ENCODE measurements at places on chromosomes 1 and 21. TPM values are rescaled to one million over a fixed set of nuclear protein-coding genes. Genes with fewer than 3 reads are reported as not detected.

The PTCH2 gene
- total RNA-seq = under 0.01 TPM

The COL16A1 gene
- total RNA-seq = 0.51 TPM

The GJA4 gene
- 70.5 TPM for total RNA-seq

The CFHR2 gene
- not detected for total RNA-seq

The LHX4 gene
- not detected for total RNA-seq

The TCP10L gene
- 0.26 TPM for total RNA-seq

The LCA5L gene
- 0.38 TPM for total RNA-seq

The FCRL5 gene
- not detected for total RNA-seq

The MYBPHL gene
- total RNA-seq = not detected

The LIPI gene
- not detected for total RNA-seq

The FOXD2 gene
- total RNA-seq = 0.13 TPM

The CMPK1 gene
- total RNA-seq = 75.7 TPM

- no peak for DNase-seq
Observed at GRCh38 chr1:114114185-114115094, 39.2 kb downstream of the SYT6 start.

- no peak for DNase-seq
Observed at GRCh38 chr1:93414749-93415148, 33.2 kb upstream of the FNBP1L start.

- no peak for DNase-seq
Observed at GRCh38 chr1:148263906-148264255, 111.8 kb upstream of the NBPF11 start.

GRCh38 chr1:186063091-186063657, 311.9 kb downstream of the TPR start:
- no peak for DNase-seq

DNA sequence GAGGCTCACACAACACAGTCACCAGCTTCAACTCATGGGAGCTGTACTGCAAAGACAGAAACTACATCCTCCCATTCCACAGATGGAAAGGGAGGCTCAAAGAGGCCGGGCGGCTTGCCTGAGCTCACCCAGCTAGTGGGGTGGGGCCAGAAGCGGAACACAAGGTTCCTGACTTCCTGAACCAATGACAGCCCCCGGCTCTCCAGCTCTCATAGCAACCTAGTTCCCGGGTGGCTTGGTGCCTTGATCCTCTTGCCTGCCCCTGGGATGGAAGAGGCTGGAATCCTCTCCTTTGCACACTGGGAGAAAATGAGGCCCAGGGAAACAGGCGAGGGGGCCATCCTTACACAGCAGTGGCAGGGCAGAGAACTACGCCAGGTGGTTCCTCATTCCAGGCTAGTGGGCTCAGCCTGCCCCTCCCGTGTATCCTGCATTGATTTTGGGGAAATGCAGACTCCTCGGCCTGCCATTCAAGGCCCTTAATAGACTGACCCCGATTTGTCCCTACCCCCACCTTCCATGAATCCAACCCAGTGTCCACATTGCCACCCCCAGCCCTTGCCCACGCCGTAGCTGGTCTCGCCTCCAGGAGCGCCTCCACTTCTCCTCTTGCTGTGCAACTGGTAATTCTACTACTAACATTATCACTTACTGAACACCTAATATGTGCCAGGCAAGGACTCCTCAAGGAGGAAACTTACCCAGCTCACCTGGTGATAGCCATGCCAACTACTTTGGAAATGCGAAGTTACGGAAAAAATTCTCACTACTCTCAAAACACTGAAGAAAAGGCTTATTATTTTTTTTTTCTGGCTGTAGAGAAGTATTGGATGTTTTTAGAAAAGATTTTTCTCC, 5.0 kb downstream of the RAP1GAP start:
- DNase-seq = no peak

- DNase-seq = no peak
Observed at GRCh38 chr1:25650289-25650576, 33.6 kb downstream of the MAN1C1 start.

DNA sequence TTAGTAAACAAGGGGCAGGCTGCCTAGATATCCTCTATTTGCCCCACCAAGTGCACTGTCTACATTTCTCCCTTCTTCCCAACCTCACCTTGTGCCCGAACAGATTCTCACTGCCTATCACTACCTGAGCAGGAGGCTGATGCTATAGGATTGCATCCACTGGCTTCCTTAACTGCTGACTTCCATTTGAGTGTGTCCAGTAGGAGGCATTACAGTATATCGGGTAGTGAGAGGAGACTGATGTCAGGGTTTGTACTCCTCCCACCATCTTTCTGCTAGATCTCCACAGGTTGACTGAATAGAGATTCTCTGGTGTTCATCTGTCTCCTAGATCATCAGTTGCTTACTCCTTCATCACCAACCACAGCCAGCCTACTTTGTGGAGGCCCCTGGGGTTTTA, 796.3 kb downstream of the LRRIQ3 start:
- DNase-seq = no peak

- peak; percentile 78 for DNase-seq
Observed at GRCh38 chr1:76425201-76426145, 350.9 kb downstream of the ST6GALNAC3 start.

DNA sequence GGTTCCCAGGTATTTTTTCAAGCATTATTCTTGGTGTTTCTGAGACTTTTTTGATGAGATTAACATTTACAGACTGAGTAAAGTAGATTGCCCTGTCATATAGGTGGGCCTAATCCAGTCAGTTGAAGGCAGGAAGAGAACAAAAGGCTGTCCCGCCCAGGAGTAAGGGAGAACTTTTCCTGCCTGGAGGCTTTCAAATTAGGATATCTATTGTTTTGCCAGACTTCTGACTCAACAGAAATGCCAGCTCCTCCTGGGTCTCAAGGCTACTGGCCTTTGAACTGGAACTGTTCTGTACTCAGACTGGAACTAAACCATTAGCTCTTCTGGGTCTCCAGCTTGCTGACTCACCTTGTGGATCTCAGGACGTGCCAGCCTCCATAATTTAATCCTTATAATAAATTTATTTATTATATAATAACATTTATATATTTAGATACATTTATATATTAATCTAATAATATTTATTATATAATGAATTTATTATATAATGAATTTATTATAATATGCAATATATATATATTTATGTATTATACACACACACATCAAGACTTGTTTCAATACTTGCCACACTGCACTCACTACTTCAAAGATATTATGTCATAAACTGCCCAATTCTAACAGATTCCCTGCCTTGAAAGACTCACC, 510.8 kb upstream of the B3GALT2 start:
- DNase-seq = peak; percentile 1

DNA sequence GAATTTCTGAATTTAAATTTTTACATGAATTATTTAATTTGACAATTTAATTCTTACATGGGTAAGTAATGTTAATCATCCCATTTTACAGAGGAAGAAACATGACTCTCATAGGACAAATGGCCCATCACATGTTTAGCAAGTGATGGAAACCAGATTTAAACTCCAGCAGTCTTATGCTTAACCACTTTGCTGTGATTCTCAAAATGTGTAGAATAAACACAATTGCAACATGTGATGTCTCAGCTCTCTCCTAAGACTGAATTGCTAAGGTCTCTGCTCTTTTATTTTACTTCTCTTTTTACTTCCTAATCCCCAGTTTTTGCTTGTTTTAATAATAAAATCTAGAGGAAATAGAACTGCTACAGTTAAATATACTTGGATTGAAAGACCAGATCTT, 42.8 kb downstream of the HS2ST1 start:
- DNase-seq = no peak

DNA sequence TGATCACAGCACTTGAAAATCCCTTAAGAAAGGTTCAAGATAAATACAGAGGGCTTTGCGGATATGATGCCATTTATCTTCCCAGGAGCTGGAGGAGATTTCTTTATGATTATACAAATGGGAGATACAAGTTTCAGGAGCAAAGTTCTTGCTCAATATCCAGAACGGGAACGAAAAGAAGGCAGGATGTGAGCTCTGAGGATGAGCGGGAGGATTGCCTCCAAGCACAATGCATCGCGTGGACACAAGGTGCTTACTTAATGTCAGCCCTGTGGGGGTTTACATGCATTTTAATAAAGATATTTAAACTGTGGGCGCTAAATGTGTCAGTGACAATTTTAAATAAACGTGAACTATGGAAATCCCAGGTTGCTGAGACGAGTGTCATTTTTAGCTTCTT, 59.0 kb downstream of the SYT6 start:
- DNase-seq = no peak

- no peak for DNase-seq
Observed at GRCh38 chr21:37699024-37699775, 217.1 kb downstream of the KCNJ6 start.

DNA sequence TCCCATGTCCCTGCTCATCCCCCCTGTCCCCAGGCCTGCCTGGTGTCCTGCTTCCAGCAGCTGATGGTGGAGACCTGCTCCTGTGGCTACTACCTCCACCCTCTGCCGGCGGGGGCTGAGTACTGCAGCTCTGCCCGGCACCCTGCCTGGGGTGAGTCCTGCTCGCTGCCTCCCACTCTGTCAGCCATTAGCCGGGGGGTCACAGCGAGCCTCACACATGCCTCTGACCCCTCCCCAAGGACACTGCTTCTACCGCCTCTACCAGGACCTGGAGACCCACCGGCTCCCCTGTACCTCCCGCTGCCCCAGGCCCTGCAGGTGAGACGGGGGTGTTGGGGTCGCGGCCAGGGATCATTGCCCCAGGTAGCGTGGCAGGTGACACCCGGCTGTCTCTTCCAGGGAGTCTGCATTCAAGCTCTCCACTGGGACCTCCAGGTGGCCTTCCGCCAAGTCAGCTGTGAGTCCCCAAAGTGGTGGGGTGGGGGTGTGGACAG, 10.0 kb downstream of the SCNN1D start:
- peak; percentile 60 for DNase-seq

GRCh38 chr1:214718724-214719123, 115.7 kb downstream of the CENPF start:
- no peak for DNase-seq

DNA sequence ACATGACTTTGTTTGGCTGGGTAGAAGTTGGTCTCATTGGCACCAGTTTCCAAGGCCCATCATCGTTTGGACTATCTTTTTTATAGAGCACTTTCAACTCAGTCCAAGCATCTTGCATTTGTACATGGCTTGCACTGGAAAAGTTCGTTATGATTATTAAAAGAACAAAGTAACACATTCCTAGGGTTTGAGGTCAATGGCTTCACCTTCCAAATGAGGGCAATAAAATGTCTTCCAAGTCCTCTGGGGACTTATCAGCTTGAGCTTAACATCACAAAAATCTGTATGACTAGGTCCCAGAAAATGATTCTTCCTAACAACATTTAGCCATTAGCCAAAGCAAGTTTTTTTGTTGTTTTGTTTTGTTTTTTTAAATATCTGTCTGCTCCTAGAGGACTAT, 610.8 kb downstream of the LMO4 start:
- DNase-seq = no peak

DNA sequence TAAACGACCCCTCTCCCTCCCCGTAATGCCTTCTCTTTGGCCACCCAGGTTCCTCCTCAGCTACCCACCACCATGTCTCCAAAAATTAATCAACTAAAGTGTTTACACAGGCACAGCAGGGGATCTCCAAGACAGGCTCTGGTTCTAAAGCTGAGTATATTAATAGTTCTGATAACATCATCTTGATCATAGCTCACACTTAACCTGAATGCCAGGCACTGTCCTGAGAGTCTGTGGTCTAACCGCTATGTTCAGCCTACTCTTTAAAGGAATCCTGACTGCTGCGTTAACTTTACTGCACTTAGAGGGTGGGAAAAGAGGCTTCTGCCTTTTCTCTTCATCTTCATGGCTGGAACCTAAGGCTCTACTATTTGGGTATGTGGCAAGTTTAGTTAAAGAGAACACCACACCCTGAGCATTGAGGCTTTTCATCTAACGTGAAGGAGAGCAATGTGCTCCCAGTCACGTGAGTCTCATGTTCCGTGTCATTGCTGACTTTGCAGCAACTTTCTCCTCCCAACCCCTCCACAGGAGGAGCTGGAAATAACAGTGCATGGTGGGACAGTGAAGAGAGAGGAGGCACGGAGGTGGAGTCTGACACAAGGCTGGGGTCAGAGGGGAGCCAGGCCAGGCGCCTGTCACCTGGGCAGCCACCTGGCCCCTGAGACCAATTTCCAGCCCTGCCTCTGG, 86.4 kb downstream of the FAM78B start:
- no peak for DNase-seq

DNA sequence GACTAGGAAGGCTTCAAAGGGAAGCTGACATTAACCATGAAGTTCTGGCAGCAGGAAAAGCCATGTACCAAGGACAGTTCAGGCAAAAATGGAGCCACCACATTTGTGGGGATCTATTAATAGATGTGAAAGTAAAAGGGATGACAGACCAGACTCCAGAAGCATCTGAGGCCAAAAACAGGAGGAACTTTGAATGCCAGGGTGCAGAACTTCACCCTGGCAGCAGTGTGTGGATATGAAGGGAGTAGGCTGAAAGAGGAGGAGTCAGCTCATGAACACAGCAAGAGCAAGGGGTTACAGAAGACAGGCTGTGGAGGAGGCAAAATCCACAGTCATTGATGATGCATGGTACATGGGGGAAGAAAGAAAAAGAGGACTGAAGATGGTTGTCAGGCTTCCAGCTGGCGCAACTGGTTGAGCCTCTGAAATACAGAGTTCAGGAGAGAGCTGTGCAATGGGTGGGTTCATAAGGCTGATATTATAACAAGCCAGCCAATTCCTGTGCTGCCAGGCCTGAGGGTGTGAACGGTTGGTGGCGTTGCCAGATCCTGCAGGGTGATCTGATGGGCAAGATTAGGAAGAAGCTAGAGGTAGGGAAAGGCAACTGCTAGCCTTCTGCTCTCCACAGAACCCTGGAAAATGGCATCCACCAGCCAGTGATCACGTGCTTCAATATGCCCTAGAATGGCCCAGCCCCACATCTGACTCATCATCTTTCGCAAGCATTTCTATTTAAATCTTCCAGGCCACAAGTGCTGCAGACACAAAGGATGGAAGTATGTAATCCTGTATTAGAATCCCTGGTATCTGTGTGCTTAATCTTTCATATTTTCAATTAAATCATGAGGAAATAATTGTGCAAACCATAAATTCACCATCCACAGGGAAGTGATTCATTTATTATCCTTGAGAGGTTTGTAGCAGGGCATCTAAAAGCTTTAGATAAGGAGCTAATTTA, 81.9 kb downstream of the SLC25A24 start:
- peak; percentile 16 for DNase-seq

DNA sequence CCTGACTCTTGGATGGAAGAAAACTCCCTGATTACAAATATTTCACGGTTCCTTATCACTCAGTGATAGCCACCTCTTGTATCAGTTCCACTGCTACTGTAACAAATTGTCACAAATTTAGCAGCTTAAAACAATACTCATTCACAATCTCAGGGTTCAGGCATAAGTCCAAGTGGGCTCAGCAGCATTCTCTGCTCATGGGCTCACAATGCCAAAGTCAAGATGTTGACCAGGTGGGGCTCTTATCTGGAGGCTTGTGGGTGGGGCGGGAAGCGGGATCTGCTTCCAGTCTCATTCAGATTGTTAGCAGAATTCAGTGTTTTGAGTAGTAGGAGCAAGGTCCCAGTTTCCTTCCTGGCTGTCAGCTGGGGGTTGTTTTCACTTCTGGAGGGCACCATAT, 137.3 kb upstream of the FAM78B start:
- no peak for DNase-seq

- no peak for DNase-seq
Observed at GRCh38 chr1:35442734-35443133, 114.5 kb downstream of the KIAA0319L start.

All from dermis microvascular lymphatic vessel endothelial cell (primary cell).